Stimulated activated CD4-positive, alpha-beta T cell treated with anti-CD3 and anti-CD28 coated beads, Interleukin-12 subunit alpha, Interleukin-12 subunit beta, amount 100 ng/mL, for 4 hours (primary cell): ENCODE measurements at places on chromosomes 3 and 15.

DNA sequence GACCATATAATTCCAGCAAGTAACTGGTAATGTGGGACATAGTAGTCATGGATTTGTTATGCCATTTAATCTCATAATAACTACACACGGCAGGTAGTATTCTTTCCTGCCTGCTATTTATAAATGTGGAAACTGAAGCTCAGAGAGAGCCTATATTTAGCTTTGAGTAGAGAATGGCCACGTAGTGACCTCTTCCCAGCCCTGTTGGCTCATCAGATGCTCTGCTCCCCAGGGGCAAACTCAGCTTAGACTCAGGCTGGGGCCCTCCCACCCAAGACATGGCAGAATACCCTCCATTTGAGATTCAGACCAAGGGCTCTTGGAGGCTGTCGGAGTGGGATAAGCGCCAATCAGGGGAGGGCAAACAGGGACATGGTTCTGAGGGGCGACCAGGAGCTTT, 17.3 kb upstream of the HDAC11 start:
- no peak for DNase-seq

- no peak for DNase-seq
Measured at GRCh38 chr3:62493109-62493801, 119.9 kb upstream of the FEZF2 start.

DNA sequence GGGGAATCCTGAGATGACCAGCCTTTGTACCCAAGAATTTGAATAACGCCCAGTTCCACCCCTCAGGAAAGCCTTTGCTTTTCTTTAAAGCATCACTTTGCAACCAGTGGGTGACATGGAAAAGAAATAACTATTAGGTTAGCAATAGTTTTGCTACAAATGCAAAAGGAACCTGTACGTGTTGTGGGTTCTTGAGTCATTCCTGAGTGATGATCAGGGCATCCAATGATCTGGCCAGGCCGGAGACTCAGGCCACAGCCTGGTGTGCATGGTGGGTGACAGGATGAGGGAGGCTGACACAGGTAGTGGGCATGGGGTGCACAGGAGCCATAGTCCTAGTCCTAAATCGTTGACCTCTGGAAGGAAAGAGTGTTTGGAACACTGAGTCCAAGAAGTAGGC, 321.4 kb upstream of the IL12A start:
- DNase-seq: no peak

DNA sequence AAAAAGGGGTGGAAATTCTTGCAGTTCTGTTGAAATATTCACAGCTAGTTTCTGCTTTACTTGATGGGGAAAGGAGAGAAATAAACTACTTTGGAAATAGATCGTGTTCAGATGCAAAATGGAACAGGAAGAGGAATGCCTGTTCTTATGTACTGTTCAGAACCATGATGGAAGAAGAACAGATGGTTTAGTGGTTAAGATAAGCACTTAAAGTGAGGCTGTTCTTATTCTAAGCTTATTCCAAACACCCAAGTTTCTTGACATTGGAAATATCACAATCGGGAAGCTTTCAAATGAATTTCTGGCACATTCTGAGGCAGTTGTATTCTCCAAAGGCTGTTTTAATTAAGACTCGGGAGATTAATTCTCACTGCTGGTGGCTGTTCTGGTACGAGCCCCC, 228.5 kb downstream of the LSAMP start:
- DNase-seq: no peak

GRCh38 chr15:44038755-44039191, 156.3 kb downstream of the FRMD5 start:
- DNase-seq: no peak

DNA sequence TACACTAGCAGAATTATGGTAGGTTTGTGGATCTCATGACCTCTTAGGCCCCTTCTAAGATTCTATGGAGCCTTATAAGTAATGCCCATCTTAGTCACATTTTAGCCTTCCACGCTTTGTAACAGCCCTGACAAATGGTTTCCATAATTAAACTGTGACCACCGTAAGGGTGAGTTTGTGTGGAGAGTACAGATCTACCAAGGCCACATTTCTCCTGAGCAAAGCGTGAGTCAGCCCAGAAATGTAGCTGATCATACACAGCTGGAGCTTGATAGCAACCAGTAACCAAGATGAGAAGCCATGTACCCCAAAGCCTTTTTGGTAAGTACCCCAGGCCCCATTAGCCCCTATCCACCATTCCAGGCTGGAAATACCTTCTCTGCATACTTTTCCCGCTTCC, 31.7 kb downstream of the CHAC1 start:
- DNase-seq: no peak

DNA sequence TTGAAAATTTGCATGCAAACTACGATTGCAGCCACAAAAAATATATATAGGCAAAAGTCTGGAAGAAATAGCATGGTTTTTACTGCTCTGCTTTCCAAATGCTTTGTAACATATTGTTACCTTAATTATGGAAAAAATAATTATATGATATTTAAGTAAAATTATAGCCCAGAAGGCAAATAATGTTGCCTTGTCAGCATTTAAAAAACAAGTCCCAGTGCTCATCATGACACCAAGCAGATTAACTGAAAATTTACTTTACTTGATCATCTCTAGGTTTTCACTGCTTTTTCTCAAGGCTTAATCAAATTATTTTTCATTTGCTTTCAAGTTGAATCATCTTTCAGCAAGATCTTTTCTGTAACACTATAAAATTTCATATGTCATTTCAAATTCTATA, 262.9 kb downstream of the ZMAT3 start:
- DNase-seq: no peak

- no peak for DNase-seq
Measured at GRCh38 chr3:40477666-40478065, 744 bp downstream of the ZNF619 start.

DNA sequence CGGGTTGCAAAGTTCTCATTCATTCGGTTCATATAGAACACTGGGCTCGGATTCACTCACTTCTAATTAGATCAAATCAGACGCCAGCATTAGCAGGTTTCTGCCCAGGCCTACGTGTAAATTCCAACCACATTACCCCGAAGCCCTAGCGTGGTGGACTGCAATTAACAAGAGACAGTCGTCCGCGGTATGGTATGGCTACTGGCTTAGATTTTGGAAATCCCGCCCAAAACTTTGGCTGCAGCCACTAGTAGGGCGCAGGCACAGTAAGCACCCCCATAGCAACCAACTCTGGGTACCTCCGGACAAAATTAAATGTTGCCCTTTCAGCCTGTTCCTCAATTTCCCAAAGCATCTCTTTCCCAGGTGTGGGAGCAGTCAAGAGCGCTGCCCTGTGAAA, 771 bp downstream of the RARRES1 start:
- no peak for DNase-seq

DNA sequence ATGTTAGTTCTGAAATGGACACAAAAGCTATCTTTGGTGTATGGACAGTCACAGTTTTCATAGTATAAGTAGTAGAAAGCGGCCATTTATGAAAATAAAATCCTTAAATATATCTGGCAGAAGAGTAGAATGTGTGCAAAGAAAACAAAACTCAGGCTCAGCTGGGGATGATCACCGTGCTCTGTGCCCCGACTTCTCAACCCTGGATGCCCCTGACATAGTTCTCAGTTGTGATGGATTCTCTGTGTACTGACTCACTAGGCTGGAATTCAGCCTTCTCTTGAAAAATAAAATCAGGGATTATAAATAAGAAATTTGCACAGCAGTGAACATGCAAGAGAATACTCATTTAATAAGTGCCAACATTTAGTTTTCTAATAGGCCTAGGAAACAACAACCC, 925.1 kb upstream of the NR2F2 start:
- no peak for DNase-seq

GRCh38 chr3:194009892-194010533, 125.9 kb upstream of the HES1 start:
- no peak for DNase-seq

DNA sequence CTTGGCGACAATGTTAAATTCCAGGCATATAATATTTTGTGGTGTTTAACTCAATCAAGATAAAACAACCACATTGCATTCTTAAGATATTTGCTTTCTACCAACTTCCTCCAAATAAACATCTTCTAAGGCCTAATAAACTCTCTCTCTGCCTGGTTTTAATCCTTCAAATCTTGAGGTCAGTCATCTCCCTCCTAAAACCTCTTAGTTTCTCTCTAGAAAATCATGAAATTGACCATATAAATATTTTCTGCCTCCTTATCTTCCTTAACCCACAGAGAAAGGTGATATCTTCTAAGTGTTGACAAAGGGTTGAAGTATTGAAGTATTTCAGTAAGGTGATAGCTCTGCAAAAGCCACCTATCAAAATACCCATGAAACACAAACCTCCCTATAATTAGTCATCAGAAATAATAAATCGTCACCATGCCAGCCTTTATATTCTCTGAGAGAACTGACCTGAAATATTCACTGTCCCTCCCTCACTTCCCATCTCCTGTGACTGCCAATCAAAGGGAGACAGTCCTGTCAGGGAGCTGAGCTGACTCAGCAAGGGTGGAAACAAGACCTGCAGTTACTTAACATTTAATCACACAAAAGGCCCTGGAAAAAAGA, 1261.1 kb downstream of the ROBO1 start:
- no peak for DNase-seq

- DNase-seq: no peak
Measured at GRCh38 chr15:53453253-53454105, 306.0 kb downstream of the WDR72 start.

DNA sequence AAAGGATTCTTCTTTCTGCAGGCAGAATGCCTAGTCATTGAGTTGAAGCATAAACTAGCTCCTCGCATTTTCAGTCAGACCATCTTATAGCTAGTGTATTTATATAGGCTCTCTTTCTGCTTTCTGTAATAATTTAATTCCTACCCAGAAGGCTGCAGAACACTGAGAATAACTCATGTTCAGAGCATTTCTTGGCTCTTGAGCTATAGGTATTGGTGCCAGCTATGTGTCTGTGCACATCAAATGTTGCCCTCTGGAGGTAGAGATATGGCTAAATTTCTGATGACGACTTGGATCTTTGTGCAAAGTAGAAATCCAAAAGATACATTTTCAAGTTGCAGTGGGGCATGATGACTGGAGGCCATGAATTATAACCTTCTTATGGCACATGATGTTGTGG, 336.2 kb upstream of the TPM1 start:
- no peak for DNase-seq

DNA sequence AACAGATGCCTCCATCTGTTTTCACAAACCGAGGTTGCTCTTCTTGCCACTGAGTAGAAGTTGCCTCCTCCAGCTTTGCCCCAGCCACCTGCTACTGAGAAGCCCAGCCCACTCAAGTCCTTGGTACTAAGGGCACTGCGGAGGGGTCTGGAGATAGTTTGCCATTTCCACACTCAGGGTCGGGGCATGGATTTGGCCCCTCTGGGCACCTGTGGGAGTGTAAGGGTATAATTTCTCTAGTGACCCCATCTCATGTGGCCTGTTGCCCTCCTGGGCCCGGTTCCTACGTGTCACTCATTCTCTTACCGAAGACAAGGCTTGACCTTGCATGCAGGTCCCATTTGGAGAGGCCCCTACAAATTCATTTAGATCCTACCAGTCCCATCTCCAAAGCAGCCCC, 79.0 kb downstream of the THSD4 start:
- DNase-seq: no peak

DNA sequence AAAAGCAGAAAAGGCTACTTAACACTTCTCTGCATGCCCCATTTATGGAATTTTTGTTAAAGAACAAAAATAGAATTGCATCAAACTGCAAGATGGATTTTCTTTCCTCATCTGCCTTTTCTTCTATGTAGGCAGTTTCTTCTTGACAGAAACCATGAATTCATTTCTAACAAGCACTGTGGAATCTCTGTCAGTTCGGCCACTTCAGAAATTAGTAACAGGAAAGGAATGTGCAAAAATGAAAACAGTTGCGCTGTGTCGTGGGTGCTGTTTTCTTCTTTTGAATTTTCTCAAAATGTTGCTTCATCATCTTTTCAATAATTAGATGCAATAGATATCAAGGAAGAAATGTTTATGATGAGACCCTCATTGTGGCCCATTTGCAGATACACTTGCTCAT, 151.6 kb downstream of the FOXB1 start:
- no peak for DNase-seq

GRCh38 chr15:67560320-67560719, 17.8 kb downstream of the MAP2K5 start:
- DNase-seq: no peak
